ENCODE measurements at places on chromosomes 2 and 18.

GRCh38 chr18:11978956-11979355, 2.4 kb upstream of the IMPA2 start:
- peaks cover 4% of the 10 kb centered on the region for H3K4me1 ChIP-seq
- H3K27me3 ChIP-seq, result no peaks in the 10 kb centered on the region
- no peak overlapping the region for H3K4me3 ChIP-seq
- H3K36me3 ChIP-seq, result no peaks in the 10 kb centered on the region
- DNase-seq, result no peak

- no peaks in the 10 kb centered on the region for H3K4me1 ChIP-seq
- H3K27ac ChIP-seq, result no peak overlapping the region
- H3K4me3 ChIP-seq, result no peak overlapping the region
Observed at GRCh38 chr2:35787302-35788031, 568.1 kb upstream of the CRIM1 start.

- no peak for DNase-seq
- H3K4me3 ChIP-seq, result no peak overlapping the region
- no peaks in the 10 kb centered on the region for H3K27me3 ChIP-seq
Observed at GRCh38 chr2:157414050-157414449, 29.8 kb downstream of the CYTIP start.

DNA sequence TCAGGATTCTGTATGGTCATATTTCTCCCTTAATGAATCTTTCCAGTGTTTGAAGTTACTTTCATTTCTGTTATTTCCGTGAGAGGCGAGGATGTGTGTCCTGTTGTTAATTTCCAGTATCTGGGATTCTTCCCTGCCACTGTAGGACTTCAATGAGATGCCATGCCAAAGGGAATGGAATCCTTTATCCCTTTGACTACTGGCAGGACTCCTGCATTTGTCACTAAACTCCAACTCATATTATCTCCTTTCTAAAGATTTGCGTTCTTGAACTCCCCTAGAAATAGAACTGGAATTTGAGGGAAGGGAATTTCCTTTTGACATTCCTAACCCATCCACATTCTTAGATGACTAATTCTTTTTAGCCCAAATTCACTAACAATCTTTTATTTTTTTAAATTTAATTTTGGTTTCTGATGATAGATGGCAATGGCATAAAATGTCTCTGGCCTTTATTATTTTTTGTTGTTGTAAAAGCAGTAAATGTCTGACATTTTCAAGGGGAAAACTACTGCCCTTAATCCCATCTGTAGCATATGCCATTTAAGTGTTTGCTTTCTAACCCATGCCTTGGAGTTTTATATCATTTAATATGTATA, 87.8 kb upstream of the EML6 start:
- H3K27ac ChIP-seq, result peak overlapping the region; percentile 56
- DNase-seq, result no peak
- no peaks in the 10 kb centered on the region for H3K27me3 ChIP-seq
- H3K4me1 ChIP-seq, result peaks cover 3% of the 10 kb centered on the region
- no peak overlapping the region for H3K4me3 ChIP-seq
- H3K36me3 ChIP-seq, result peaks cover 5% of the 10 kb centered on the region

DNA sequence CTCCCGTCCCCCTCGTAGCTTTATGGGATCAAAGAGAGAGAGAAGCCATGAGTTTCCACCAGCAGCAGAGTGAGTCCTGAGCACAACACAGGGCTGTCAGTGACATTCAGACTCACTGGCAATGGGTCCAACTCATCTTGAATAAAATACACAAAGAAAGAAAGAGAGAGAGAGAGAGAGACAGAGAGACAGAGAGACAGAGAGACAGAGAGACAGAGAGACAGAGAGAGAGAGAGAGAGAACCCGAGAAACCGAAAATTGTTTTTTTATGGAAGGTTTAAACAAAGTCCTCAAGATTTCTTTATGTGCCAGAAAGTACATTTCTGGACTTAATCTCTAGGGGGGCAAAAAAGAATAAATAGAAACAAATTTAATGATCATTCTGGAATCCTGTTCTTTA, 11.5 kb upstream of the BCL2 start:
- H3K27ac ChIP-seq, result no peak overlapping the region
- H3K27me3 ChIP-seq, result no peaks in the 10 kb centered on the region
- H3K4me1 ChIP-seq, result no peaks in the 10 kb centered on the region
- no peak overlapping the region for H3K4me3 ChIP-seq
- no peaks in the 10 kb centered on the region for H3K36me3 ChIP-seq

DNA sequence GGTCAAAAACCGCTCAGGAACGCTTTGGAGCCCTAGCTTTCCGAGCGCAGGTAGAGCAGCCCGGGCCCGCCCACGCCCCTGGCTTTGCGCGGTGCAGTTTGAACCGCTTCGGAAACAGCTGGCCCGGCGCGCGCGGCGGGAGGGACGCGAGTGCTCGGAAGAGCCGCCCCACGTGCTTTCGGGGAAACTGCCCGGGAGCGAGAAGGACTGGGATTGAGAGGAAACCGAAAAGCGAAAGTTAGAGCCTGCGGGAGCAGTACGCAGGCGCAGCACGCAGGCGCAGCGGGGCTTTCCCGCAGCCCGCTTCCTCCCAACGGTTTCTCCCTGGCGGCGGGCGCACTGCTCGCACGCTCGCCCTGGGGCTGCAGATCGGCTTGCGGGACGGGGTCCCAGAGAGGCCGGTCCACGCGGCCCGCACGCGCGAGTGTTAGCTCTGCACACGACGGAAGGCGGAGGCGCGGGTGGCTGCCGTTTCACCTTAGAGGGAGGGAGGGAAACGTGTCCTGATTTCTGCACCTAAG, 6.3 kb upstream of the STAT1 start:
- peak overlapping the region; percentile 63 for H3K4me3 ChIP-seq
- peak overlapping the region; percentile 80 for H3K27ac ChIP-seq
- H3K27me3 ChIP-seq, result no peaks in the 10 kb centered on the region
- peak; percentile 92 for DNase-seq
- no peaks in the 10 kb centered on the region for H3K4me1 ChIP-seq

GRCh38 chr2:53739032-53739431, 28.6 kb upstream of the CHAC2 start:
- DNase-seq, result no peak
- H3K4me3 ChIP-seq, result no peak overlapping the region
- no peak overlapping the region for H3K27ac ChIP-seq
- no peaks in the 10 kb centered on the region for H3K36me3 ChIP-seq
- H3K4me1 ChIP-seq, result no peaks in the 10 kb centered on the region
- H3K27me3 ChIP-seq, result no peaks in the 10 kb centered on the region

GRCh38 chr2:233414777-233415570, 60.7 kb downstream of the DGKD start:
- no peaks in the 10 kb centered on the region for H3K27me3 ChIP-seq
- H3K4me3 ChIP-seq, result no peak overlapping the region
- no peak overlapping the region for H3K27ac ChIP-seq
- peaks cover 7% of the 10 kb centered on the region for H3K4me1 ChIP-seq
- no peak for DNase-seq

GRCh38 chr2:112162956-112163355, 24.8 kb downstream of the FBLN7 start:
- no peaks in the 10 kb centered on the region for H3K4me1 ChIP-seq
- no peak overlapping the region for H3K27ac ChIP-seq
- no peak overlapping the region for H3K4me3 ChIP-seq
- no peaks in the 10 kb centered on the region for H3K27me3 ChIP-seq
- DNase-seq, result no peak

DNA sequence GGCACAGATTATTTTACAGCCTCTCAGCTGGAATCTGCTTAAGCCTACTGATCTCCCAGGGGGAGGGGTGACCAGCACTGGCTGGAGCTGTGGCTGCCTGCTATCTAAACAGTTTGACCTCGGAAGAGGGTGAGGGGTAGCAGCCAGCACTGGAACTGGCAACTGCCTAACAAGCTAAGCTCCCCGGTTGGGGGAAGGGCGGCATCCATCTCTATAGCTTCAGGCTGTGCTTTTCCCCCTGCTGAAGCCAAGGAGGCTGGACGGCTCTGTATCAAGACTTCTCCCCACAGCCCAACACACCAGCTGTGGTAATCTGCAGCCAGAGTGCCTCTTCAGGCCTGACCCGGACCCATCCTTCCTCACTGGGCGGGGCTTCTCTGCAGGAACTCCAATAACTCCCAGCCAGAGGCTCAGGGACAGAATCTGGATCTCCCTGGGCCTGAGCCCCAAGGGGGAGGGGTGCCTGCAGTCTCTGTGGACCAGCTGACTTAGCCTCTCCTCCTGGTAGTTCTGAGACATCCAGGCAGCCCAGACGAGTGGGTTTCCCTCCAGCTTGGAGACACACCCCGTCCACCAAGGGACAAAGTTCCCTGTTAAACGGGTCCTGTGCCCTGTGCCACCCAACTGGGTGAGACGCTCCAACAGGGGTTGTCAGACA, 560.2 kb downstream of the LRP1B start:
- no peak for DNase-seq
- H3K27ac ChIP-seq, result no peak overlapping the region
- no peaks in the 10 kb centered on the region for H3K27me3 ChIP-seq
- no peak overlapping the region for H3K4me3 ChIP-seq

DNA sequence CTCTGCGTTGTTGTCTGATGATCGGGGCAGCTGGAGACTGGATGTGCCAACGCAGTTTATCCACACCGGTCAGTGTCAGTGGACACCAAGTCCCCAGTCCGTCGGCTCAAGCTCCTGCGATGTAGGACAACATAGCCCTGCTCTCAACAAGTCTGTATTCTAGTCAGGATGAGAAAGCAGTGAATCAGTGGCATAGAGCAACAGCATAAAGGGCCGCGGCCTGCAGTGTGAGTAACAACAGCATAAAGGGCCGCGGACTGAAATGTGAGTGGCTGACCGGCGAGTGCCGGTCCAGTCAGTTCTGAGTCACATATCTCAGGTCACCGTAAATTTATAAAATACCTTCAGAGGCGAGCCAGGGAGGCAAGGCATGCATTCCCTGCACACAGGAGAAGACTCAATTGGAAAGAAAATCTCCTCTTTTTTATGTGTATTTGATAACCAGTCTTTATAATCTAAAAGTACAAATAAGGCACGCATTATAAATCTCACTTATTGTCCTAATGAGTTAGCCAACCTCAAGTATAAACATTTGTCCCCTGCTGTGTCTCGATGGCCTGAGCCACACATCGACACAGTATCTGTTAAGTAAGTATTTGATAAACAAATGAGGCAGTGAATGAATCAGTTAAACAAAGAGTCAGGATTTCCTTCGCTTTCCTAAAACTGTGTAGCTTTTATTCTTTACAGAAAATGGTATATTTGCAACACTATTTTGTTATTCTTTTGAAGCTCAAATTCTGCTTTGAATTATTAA, 33.8 kb upstream of the NFATC1 start:
- no peaks in the 10 kb centered on the region for H3K27me3 ChIP-seq
- no peak overlapping the region for H3K27ac ChIP-seq
- no peaks in the 10 kb centered on the region for H3K4me1 ChIP-seq
- no peak overlapping the region for H3K4me3 ChIP-seq
- no peak for DNase-seq

DNA sequence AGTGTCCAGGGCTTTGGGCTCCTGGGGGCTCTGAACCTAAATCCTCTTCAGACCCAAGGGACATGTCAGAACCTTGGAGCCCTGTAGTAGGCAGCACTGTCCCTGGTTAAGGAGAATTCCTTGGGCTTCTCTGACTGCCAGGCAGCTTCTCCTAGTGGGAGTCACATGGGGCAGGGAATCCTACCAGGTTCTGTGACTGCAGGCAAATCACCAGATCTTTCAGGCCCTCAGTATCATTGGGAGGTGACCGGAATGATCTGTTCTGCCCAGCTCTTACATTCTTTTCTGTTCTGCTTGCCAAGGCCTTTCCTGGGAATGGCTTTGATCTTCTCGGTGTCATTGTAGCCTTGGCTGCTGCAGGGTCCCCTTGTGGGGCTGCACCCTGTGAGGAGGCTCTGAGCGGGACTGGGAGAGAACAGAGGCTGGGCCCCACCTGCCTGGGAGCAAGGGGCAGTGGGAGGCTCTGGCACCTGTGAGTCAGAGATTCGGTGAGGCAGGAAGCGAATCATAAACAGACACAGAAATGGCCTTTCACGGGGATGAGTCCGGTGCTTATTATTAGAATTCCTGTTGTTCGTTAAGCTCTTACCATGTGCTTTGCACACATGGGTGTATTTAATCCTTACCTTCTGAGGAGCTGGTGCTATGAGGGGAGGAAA, 14.1 kb downstream of the CEP68 start:
- peaks cover 2% of the 10 kb centered on the region for H3K4me1 ChIP-seq
- no peak for DNase-seq
- H3K27me3 ChIP-seq, result no peaks in the 10 kb centered on the region
- H3K27ac ChIP-seq, result peak overlapping the region; percentile 36

DNA sequence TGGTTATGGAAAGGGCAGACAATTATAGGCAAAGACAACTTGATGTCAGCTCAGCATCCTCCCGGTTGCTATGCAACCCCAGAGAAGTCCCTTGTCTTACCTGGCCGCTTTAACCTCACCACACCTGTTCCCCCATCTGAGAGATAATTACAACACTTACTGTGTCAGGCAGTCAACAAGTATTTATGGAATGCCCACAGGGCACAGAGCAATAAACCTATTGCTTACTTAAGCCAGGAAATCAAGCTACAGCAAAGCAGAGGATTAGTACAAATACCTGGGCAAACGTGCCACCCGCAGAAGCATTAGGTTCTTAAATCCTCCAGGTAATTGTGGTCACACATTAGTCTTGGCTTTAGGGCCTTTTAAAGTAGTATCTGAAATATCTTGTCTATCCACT, 320.4 kb upstream of the REV1 start:
- H3K27ac ChIP-seq, result no peak overlapping the region
- H3K4me1 ChIP-seq, result no peaks in the 10 kb centered on the region
- no peak for DNase-seq
- no peaks in the 10 kb centered on the region for H3K36me3 ChIP-seq

DNA sequence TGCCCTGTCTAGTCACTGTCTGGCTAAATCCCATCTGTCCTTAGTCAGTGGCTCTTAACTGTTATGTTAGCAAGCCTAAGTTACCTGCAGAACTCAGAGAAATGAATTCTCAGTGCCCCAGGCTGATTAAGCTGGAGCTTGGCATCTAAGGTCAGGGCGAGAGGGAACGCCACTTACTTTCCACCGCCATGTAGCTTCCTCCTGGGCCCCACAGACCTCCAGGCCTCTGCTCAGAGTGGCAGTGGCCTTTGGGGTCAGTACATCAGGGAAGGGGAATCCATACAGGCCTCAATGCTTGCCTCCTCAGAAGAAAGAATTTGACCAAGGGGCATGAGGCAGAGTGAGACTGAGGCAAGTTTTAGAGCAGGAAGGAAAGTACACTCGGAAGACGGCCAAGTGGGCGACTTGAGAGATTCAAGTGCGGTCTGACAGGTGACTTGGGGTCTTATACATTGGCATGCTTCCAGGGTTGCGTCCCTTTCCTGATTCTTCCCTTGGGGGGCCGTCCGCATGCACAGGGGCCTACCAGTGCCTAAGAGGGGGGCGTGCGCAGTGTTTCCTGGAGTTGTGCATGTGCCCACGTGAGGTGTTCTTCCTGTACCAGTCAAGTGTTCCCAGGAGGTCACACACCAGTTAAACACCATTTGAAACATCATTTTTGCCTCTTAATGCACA, 64.1 kb downstream of the EMILIN2 start:
- no peak overlapping the region for H3K27ac ChIP-seq
- no peak for DNase-seq
- H3K4me3 ChIP-seq, result no peak overlapping the region
- H3K36me3 ChIP-seq, result no peaks in the 10 kb centered on the region

Data from prostate gland (tissue), 2 donors.